CD4-positive, alpha-beta T cell treated with Interleukin-1 beta for 1 hour (primary cell): ENCODE measurements at places on chromosomes 3 and 15.

DNA sequence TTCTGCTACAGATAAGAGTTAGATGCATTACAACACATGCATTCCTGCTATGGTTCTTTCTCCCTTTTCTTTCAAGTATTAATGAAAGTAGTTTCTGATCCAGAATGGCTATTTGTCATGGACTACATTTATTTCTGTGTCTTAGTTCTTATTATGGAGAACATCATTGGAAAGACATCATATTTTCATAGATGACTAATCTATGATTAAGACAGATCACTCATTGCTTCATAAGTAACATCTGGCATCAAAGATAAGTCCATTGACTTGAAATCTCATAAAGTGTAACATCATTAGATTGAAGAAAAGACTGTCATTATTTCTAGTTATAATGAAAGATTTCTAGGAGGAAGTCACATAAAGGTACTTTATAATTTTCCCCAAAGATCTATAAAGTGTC is 366.7 kb downstream of the NSUN3 start:
- no peak for DNase-seq

DNA sequence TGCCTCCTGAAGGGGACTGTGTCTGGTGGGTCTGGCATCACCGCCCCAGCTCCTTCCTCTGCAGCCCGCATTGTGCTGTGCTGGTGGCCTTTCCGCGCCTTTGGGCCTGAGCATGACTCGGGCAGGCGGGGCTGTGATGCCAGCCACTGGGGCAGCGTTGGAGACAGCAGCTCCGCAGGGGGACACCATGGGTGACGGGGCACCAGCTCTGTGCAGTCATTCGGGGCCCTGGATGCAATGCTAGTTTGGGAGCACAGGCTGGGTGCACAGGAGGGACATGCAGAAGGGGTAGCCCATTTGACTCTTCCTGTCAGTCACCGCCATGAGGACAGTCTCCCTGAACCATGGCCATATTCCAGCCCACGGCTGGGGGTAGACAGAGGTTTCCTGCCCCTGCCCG is 83.8 kb upstream of the SNRPA1 start:
- DNase-seq, result no peak

- peak; percentile 13 for DNase-seq
These were observed 68.6 kb downstream of the ABHD5 start for GRCh38 chr3:43759297-43759782.

DNA sequence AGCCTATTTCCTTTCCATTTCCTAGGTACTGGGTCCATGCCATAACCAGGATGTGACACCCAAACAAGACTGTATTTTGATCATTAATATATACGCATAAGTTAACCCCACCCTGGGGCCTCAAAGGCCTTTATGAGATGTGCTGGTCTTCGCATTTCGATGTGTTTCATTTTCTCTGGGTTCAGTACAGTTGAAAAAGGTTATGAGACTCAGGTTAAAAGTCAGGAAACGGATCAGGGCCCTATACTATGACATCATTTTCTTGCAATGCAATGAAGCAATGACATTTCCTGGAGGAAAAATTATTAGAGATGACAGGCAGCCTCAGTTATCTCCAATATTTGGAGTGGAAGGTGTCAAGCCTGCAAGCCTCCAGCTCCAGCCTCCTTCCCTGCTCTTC is 31.7 kb downstream of the TMEM212 start:
- DNase-seq, result no peak

DNA sequence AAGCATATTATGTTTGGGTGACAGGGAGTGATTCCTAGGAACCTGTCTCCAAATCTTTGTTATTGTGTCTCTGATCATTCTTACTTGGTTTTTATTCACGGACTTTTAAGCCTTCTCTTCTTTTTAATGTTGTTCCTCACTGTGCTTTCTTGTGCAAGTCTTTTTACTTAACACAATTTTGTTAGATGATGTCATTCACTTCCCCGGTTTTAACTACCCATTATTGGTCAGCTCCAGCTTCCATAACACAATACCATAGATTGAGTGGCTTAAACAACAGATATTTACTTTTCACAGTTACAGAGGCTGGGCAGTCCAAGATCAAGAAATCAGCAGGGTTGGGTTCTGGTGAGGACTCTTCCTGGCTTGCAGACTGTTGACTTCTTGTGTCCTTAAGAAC is 436.3 kb upstream of the CBLB start:
- DNase-seq, result no peak

- no peak for DNase-seq
These were observed 48.5 kb downstream of the CGNL1 start for GRCh38 chr15:57424628-57425405.
